BJ (cell line): ENCODE measurements at places on chromosomes 16 and 17.

DNA sequence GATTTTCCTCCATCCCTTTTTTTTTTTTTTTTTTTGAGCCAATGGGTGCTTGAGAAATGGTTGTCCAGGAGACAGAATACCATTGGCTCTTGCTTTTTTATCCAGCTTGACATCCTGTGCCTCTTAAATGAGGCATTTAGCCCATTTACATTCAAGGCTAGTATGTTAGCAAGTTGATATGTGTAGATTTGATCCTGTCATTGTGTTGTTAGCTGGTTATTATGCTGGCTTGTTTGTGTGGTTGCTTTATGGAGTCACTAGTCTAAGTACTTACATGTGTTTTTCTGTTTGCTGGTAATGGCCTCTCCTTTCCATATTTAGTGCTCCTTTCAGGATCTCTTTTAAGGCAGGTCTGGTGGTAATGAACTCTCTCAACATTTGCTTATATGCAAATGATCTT is 14.1 kb upstream of the SLFN11 start:
- no peak for DNase-seq

DNA sequence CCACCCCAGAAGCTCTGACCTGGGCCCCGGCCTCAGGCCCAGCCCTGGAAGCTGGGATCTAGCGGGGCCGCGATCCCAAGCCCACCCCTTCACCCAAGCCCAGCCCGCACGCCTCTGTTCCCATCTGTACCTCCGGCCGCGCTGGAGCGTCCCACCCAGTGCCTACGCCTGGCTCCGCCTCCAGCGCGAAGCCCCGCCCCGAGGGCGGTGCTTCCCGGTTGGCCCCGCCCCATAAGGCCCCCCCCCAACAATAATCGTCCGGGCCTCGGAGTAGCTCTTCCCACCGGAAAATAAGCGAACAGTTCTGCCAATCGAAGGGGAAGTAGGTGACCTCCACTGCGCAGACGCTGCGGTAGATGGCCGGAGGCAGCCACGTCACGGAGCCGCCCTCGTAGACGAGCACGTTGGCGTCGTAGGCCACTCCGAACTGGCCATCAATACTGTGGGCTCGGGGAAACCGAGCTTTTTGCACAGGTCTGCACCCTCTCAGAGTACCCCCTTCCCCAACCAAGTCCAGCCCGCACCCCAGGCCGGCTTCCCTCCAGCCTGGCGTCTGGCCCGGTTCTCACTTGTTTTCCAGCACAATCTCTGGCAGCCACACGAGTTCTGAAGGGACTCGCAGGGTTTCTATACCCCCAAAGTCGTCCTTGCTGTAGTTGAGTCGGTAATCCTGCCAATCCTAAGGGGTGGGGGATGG is 1.1 kb downstream of the CHRNE start:
- DNase-seq, result no peak

GRCh38 chr17:17548044-17548443 is 43.5 kb downstream of the PEMT start:
- DNase-seq, result no peak

- DNase-seq, result no peak
Measured at GRCh38 chr16:1054660-1055556, 17.6 kb upstream of the SSTR5 start.

GRCh38 chr16:56519459-56520250 is at the start of gene BBS2:
Gene BBS2 (minus strand): TSS chr16:56520024. CDS start chr16:56519862, 162 bp downstream.
- peak; percentile 26 for DNase-seq

DNA sequence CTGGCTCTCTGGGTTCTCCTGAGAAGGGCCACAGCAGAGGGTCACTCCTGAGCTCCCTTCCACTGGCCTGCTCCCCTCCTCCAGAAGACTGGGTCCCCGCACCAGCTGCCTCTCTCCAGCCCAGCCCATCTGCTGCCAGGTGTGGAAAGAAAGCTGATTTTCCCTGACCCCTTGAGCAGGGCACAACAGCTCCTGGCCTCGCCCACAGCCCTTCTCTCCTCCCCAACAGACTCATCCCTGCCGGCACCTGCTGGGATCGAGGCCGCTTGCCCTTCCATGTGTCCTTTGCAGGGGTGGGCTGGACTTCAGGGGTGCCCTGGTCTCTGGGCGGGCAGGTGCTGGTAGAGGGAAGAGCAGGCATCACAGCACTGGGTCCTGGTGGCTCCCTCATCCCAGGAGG is 4.8 kb upstream of the SMIM5 start:
- no peak for DNase-seq

GRCh38 chr17:71296005-71296404 is 824.8 kb upstream of the SOX9 start:
- no peak for DNase-seq

- no peak for DNase-seq
Measured at GRCh38 chr16:4690946-4691665, 2.3 kb upstream of the NUDT16L1 start.

DNA sequence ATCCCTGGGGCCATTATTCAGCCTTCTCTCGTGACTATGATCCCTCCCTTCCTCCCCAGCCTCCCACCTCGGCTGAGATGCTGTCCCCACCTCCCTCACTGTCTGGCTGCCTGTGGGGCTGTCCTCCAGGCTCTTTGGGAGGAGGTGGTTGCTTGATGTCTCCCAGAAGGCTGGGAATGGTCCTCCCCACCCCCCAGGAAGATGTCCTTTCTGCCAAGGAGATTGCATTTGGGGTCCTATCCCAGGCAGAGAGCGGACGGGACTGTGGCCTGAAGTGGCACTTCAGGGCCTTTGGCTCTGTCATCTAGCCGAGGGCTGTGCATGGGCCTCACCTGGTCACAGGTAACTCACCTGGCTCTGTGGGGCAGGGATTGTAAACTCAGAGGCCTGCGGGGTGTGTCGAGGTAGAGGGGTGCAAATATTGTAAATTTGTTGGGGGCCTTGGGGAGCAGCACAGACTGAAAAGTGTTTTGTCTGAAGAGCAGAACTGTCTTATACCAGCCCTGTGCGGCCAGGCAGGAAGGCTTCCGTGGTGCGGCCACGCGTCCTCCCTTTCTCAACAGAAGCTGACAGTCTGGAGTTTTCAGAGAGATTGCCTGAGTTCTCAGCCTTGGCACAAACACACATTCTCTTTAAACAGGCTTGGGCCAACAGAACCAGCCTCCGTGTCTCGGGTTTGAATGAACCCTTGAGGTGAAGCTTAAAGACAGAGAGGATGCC is 177.9 kb downstream of the SEC14L1 start:
- DNase-seq, result no peak

- DNase-seq, result no peak
Measured at GRCh38 chr17:82862737-82863382, 23.0 kb upstream of the ZNF750 start.

- DNase-seq, result no peak
Measured at GRCh38 chr17:45241328-45242028, 19.8 kb downstream of the FMNL1 start.

DNA sequence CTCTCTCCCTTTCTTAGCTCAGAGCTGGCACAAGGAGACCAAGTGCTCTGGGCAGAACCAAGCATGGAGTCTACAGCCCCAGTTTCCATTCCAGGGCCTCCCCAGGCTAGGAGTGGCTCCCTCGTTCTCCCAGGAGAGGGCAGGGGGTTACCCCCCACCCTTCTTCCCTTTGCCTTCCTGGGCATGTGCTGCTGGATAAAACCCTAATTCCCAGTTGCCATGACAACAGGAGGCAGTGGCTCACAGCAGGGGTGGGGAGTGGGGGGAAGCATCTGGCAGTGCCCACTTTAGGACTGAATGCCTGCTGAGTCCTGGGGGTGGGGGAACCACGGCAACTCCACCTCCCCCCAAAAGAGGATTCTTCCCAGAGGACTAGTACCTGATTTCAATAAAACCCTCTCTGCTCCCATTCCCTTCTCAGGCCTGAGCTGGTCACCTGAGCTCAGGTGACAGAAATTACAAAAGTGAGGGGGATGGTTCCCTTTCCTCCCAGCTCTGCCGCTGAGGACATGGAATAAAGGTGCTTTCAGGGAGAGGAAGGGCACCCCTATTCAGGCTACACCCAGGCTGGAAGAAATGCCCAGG is 1.8 kb downstream of the MPP2 start:
- no peak for DNase-seq

DNA sequence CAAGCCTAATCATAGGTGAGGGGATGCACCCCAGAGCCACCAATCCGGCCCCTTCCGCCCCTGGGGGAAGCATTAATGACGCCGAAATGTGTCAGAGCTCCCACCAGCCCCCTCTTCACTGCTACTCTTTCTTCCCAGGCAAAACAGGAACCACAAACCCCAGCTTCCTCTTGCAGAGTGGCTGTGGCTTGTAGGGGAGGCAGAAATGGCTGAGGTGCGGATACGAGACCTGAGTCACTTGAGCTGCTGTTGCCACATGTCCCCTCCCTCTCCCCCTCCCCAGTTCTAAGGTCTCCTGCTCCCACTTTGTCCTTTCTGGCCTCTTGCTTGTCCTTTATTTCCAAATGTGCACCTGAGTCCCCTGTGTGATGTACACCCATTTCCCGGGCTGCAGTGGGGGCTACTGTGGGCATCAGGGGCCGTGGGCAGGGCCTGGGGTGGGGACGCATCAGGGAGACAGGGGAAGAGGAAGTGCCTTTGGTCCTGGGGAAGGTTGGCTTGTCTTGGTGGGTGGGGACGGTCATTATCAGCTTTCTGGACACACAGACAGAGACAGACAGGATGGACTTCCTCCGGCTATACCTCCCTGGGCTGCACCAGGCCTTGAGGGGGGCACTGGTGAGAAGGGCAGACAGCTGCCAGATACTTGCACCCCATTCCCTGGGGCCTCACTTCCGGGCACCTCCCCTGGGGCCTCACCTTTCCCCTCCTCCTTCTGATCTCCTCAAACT is at the start of gene APOBR:
Gene APOBR (plus strand): TSS at position 523 of the 731 bp plus-strand sequence. CDS start 39 bp downstream, at position 562.
- no peak for DNase-seq

- no peak for DNase-seq
Measured at GRCh38 chr17:74037320-74037719, 166.2 kb upstream of the RPL38 start.

DNA sequence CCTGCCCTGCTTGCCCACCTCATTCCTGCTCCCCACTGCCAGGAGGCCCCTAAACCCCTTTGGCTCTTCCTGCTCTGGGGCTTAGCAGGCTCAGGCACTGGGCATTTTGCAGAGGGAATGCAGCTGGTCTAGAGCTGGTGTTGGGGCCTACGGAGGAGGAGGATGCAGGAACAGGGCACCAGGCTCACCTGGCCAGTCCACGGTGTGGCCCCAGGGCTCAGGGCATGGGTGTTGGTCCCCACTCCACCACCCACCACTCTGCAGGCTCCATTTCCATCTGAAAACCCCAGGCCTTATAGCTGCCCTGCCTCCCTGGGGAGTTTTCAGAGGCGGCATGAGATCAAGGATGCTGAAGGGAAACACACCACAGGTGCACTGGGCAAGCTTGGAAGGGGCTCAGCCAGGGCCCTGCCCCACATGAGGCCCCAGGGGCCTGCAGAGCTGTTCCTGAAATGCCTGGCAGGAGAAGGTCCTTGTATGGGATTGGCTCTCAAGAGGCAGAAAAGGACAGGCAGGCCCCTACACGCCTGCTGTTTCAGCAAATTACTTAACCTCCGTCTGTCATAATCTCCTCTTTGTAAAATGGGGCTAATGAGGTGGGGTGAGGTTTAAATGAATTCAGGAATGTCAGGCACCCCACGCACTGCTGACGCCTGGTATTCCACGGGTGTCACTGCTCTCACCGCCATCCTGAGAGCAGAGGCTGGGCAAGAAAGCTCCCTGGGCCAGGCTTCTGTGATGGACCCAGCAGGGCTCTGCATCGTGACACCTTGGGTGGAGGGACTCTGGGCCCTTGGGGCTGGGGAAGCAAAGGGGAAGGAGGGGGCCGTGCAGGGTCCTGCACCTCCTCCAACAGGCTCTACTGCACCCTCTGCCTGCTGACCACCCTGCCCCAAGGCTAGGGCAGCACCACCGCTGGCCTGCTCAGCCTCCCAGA is 9.3 kb downstream of the SLC47A2 start:
- no peak for DNase-seq

- no peak for DNase-seq
Measured at GRCh38 chr16:10581507-10581906, 1.1 kb upstream of the EMP2 start.

DNA sequence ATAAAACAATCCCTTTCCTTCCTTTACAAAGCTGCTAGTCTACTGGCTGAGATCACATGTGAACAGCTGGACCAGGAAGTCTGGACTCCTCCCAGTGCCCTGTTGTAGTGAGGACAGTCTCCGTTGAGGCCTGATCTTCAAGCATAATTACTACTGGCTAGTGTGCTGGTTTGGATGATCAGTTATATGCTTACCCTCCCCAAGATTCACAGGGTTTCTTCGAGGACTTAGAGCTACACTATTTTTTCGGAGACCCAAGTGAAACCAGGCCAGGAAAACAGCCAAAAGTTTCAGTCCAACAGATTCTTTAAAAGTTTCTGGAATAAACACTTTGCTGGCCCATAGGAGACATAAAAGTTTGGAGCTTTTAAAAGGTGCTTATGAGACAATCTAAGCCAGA is 194.9 kb upstream of the CDH11 start:
- no peak for DNase-seq

DNA sequence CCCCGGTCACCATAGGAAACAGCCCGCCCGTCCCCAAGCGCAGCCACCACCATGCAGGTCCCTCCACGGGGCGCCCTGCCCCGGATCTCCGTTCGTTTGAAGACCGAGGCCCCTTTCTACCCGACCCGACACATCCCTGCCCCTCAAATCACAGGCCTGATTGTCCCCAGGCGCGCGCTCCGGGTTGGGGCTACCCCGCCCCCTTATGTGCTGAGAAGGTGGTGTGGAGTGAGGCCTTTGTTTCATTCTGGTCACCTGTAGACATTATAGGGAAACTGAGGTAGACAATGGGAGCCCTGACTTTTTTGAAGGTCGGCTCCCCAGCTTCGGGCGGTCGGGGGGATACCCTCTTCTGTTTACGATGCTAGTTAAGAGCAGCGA is 763 bp upstream of the ACTG1 start:
- no peak for DNase-seq

- DNase-seq, result no peak
Measured at GRCh38 chr17:58533616-58534188, 19.3 kb upstream of the MTMR4 start.

GRCh38 chr17:64146418-64147109 is 16.6 kb upstream of the ERN1 start:
- DNase-seq, result no peak

- DNase-seq, result no peak
Measured at GRCh38 chr16:25009822-25010221, 5.3 kb downstream of the ARHGAP17 start.

GRCh38 chr17:73706858-73707257 is 62.6 kb upstream of the SDK2 start:
- no peak for DNase-seq

DNA sequence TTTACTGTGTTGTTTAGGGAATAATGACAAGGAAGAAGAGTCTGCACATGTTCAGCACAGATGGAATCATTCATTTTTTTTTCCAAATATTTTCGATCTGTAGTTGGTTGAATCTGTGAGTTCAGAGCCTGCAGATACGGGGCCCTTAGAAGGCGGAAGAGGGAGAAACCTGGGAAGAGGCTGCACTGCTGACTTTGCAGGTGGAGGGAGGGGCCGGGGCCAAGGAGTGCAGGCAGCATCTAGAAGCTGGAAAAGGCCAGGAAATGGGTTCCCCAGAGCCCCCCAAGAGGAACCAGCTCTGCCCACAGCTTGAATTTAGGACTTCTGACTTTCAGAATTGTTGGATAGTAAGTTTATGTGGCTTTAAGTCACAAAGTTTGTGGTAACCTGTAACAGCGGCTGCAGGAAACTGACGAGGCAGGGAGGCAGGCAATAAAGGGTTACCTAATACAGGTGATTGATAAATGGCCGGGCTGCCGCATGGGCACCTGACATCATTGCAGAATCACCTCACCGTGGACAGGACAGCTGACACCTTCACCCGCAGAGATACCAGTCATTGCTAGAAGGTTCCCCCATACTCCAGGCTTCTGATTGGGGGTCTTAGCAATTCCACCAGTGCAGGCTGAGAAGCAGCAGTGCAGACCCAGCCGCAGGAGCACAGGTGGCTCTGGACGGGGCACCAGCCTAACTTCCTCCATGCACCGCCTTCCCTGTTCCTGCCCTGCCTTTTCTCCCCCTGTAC is 181.3 kb downstream of the IRF8 start:
- DNase-seq, result no peak
